Fibroblast of skin of left biceps (primary cell): ENCODE measurements at places on chromosomes 1 and 21.

GRCh38 chr1:150562446-150563339 is 13.5 kb downstream of the ADAMTSL4 start:
- no peak for DNase-seq

- no peak for DNase-seq
Observed at GRCh38 chr1:212728606-212729005, 29.0 kb upstream of the BATF3 start.

DNA sequence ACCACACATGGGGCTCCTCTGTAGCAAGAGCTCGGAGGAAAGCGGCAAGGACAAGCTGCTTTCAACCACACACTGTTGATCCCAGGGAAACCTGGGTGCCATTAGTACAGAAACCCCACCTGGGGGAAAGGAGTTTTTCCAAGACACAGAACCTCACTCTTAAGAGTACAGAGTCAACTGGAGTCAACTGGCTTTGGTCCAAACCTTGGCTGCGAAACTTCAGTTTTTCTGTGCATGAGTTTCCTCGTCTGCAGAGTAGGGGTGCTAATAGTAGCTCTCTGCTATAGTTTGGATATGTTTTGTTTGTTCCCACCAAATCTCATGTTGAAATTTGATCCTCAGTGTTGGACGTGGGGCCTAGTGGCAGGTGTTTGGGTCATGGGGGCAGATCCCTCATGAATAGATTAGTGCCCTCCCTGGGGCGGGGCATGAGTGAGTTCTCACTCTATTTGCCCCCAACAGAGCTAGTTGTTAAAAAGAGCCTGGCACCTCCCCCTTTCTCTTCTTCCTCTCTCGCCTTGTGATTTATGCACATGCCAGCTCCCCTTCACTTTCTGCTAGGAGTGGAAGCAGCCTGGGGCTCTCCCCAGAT is 161.1 kb downstream of the PIGK start:
- no peak for DNase-seq

DNA sequence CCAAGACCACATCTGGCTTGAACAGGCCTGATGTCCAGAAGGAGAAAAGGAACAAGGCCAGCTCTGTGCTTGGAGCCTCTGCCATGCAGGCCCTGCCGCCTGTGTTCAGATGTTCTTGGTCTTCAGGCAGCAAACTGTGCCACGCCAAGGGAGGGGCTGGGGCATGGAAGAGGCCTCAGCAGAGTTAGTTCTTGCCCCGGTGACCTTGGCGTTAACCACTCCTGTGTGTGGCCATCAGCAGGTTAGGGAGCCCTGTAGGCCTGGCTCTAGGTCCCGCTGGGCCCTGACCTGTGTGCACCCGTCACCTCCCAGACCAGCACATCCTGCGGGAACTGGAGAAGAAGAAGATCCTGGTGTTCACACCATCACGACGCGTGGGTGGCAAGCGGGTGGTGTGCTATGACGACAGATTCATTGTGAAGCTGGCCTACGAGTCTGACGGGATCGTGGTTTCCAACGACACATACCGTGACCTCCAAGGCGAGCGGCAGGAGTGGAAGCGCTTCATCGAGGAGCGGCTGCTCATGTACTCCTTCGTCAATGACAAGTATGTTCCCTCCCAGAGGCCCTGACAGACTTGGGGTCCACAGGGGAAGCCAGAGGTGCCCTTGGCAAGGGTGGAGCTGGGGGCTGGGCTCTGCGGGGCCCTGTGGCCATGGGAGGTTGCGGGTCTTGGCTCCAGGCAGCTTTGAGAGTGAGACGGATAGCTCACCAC is 7.1 kb downstream of the ZC3H12A start:
- DNase-seq: no peak

GRCh38 chr1:168320149-168320548 is 39.5 kb downstream of the TBX19 start:
- no peak for DNase-seq

DNA sequence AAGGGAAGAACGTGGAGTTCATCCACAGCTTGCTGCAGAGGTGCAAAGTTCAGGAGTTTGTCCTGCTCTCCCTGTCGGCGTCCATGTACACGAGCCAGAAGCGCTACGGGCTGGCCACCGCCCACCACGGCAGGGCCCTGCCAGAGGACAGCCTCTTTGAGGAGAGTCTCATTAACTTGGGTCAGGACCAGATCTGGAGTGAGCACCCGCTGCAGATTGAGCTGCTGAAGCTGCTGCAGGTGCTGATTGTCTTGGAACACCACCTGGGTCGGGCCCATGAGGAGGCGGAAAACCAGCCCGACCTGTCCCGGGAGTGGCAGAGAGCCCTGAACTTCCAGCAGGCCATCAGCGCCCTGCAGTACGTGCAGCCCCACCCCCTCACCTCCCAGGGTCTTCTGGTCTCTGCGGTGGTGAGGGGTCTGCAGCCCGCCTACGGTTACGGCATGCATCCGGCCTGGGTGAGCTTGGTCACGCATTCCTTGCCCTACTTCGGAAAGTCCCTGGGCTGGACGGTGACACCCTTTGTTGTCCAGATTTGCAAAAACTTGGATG is 73.8 kb upstream of the MORC3 start:
- no peak for DNase-seq

GRCh38 chr1:6597777-6598131 is 4.9 kb downstream of the KLHL21 start:
- no peak for DNase-seq

DNA sequence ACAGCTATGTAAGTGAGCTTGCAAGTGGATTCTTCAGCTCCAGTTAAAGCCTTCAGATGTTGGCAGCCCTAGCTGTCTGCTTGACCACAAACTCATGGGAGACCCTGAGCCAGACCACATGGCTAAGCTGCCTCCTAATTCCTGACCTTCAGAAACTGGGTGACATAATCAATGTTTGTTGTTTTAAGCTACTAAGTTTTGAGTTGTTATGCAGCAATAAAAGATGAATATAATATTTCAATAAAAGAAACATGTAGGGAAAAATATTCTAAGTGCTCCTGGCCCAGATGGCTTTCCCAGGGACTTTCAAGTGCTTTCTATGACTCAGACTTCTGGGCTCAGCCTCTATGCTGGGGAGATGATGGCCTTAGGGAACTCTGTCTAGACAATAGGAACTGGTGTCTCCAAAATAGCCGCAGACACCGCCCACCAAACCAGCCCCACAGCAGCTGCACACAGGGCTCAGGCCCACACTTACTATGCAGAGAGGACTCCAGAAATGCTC is 20.3 kb upstream of the AZIN2 start:
- DNase-seq: peak; percentile 32

DNA sequence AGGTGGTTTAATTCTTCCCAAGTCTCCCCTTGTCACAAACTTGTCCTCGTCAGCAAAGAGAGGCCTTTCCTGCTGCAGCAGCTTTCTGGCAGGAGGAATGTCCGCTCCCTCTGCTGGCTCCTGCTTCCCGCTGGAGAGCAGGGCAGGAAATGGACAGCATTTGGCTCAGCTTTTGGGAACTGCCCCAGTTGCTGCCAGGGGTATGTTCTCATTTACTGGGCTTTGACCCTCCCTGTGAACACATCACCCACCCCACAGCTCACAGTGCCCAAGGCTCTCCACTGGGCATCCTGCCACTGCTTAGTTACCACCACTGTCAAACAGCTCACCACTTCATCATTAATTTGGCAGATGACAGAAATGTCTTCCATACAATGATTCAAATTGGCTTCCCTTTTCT is 75.4 kb downstream of the MRPL37 start:
- DNase-seq: no peak

GRCh38 chr1:185517808-185518419 is 200.9 kb upstream of the IVNS1ABP start:
- DNase-seq: no peak

- peak; percentile 44 for DNase-seq
Observed at GRCh38 chr1:70044832-70045231, 160.5 kb downstream of the LRRC40 start.

- DNase-seq: no peak
Observed at GRCh38 chr1:58881471-58881994, 97.7 kb upstream of the JUN start.

DNA sequence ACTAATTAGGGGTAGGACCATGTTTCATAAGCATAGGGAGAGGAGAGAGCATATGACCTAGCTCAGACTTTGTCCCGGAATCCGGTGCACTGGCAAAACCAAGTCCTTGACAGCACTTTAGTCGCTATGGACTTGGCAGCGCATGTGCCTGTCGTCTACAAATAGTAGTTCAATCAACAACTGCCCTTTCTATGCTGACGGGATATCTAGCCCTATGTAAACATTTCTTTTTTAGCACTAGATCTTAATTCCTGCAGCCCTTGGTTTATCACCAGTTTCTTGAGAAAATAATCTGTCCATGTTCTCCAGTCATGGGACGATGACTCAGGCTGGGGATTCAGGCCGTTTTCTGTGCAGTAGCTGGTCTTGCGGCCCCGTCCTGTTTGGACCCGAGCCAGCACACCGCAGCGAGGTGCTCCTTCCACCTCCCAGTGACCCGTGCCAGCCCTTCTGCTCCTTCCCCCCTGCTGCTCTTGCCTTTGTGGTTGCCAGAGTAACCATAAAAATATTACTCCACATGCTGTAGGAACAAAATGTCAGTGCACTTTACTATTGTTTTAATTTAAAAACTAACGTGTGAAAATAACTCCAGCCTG is 8.6 kb upstream of the MT1HL1 start:
- DNase-seq: no peak

GRCh38 chr1:112674986-112675727 is 698 bp downstream of the MOV10 start:
- DNase-seq: no peak

DNA sequence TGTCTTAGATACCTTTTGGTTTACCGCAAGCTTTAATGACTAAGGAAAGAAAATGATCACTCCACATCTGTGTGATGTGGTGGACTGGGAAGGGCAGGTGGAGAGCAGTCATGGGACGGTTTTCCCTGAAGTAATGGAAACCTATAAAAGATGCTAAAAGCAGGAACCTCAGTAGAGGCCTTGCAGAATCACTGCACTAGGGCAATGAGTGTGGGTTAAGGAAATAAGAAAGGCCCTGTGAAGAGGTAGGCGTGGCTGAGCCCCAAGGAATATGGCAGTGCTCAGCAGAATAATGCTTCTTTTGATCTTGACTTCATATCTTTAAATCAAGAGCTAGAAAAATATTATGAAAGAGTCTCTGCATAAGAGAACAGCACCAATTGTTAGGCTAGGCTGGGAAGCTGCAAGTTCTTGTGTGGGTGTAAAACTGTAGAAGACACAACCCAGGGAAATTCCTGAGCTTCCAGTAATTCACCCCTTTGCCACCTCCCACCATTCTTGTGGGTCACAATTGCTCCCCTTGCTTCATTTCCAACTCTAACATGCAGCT is 49.9 kb downstream of the CLCA4 start:
- no peak for DNase-seq

- peak; percentile 3 for DNase-seq
Observed at GRCh38 chr1:112298558-112298957, 97.5 kb upstream of the CTTNBP2NL start.

GRCh38 chr1:82321794-82322193 is 521.1 kb downstream of the ADGRL2 start:
- DNase-seq: no peak

GRCh38 chr1:147542569-147542897 is 1.2 kb downstream of the BCL9 start:
- DNase-seq: no peak

DNA sequence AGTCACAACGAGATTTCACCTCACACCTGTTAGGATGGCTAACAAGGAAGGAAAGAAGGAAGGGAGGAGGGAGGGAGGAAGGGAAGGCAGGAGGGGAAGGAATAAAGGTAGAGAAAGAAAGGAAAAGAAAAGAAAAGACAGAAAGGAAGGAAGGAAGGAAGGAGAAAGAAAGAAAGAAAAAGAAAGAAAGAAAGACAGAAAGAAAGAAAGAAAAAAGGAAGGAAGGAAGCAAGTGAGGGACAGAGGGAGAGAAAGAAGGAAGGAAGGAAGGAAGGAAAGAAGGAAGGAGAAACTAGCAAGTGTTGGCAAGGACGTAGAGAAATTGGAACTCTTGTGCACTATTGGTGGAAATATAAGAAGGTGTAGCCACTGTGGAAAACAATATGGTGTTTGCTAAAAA is 52.2 kb downstream of the CCDC185 start:
- DNase-seq: no peak

DNA sequence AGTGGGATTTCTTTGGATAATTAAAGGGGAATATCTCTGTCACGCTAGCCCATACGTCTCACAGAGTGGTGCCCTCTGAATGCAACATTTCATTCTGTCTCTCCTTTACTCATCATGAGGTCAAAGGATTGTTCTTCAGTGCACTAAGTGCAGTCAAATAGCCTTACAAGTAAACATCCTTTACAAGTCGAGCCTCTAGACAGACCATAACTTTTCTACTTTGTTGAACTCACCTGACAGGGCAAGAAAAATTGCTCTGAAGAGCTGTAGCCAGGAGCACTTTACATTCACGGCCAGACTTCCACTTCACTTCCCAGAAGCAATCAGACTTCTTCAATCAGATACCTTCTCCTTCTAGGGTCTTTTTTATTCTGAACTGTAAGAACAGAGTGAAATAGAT is 768.0 kb upstream of the TMPRSS15 start:
- DNase-seq: no peak

GRCh38 chr1:24465099-24465498 is 37.5 kb upstream of the RCAN3 start:
- no peak for DNase-seq

DNA sequence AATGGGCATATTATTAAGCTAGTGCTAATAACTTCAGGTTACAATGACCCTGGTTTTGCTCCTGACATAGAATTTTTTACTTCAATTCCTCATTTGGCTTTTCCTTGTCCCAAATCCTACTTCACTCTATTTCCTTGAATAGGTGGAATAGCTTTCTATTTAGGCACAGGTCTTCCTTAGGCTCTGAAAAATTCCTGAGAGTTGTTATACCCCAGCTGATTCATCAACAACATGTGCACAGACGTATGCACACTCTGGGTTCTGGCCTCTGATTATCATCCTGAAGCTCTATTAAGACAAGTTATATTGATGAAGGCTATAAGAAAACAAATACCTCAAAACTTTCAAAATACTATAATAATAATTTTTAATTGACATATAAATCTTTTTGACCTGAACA is 172.4 kb downstream of the NTMT2 start:
- DNase-seq: no peak

DNA sequence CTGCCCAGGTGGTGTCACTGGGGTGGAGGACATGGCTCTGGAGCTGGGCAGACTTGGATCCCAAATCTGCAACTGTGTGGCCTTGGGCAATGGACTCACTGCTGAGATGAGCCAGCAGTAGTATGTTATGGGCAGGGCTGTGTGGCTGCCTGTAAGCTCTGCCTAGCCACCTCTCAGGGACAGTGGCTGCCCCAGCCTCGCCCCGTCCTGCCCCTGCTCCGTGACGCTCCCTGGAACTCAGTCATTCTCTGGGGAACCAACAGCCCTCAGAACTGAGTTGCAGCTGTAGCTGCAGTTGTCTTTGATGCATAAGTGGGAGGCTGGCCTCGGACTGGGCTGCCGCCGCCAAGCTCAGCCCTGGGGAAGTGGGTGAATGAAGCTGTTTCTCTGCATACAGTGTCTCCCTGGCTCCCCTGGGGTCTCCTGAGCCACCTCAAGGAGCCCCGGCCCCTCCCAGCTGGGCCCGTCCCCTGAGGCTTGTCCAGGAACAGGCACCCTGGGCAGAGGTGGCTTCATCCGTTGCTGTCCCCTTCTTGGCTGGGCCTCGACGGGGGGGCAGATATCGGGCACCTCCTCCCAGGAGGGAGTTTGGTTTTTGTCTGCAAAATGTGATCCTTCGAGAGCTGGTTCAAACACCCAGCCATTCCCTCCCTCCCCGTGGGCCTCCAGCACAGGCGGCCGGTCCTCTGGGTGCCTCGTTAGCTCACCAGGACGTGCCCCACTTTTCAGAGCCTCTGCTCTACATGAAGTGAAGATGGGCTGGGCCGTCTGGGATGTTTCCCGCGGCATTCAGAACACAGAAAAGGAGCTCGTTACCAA is 26.2 kb upstream of the PLCH2 start:
- DNase-seq: no peak

- no peak for DNase-seq
Observed at GRCh38 chr1:22055463-22055862, 3.0 kb downstream of the CDC42 start.
